Dermis microvascular lymphatic vessel endothelial cell (primary cell): ENCODE measurements at places on chromosomes 7 and 10. TPM values are rescaled to one million over a fixed set of nuclear protein-coding genes. Genes with fewer than 3 reads are reported as not detected.

GRCh38 chr10:81386817-81387216, 488.2 kb upstream of the NRG3 start:
- no peak for DNase-seq

TMEM273 gene
- 14.8 and 68.7 TPM in 2 replicates for total RNA-seq

- no peak for DNase-seq
Measured at GRCh38 chr7:33909318-33909717, 4.0 kb downstream of the BMPER start.

- no peak for DNase-seq
Measured at GRCh38 chr7:42698600-42699374, 213.1 kb downstream of the C7orf25 start.
